Esophagus mucosa (tissue), 1 donor: ENCODE measurements at places on chromosomes 5 and 9.

DNA sequence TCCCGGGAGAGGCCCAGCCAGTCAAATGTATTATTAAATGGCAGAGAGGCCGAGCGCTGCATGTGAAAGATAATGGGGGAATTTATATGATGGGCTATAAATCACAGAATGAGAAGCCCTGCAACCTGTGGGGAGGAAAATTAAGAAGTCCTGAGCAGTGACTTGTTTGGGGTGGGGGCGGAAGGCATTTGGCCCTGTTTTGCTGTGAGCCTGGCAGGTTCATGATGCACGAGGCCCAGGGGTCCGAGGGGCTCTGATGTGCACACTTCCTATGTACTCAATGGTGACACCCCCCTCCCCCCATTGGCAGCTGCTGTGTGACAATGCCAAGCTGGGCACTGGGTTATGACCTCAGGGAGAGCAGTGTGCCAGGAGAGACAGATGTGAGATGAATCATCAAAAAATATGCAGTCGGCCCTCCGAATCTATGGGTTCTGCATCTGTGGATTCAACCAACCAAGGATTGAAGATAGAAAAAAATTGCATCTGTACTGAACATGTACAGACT is 13.7 kb upstream of the DAB2IP start:
- no peak for ATAC-seq

- ATAC-seq = no peak
These were observed 4.3 kb upstream of the HAPLN1 start for GRCh38 chr5:83724935-83725334.

- no peak for ATAC-seq
These were observed 134.4 kb upstream of the IER5L start for GRCh38 chr9:129312251-129313122.

DNA sequence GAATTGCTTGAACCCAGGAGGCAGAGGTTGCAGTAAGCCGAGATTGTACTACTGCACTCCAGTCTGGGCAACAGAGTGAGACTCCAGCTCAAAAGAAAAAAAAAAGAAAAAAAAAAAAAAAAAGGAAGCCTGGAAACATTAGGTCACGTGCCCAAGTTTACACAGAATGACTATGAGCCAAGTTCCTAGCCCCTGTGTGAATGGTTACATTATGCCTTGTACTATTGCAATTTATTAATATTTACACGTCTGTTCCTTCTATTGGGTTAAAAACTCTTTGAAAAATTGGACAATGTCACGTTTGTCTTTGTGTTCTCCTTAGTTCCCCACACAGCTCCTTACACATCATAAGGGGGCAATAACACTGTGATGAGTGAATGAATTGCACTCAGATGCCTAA is 33.5 kb upstream of the SLC28A3 start:
- no peak for ATAC-seq

- no peak for ATAC-seq
These were observed 107.3 kb downstream of the DOCK2 start for GRCh38 chr5:169744336-169744735.

GRCh38 chr5:143472576-143472975 is 69.1 kb upstream of the NR3C1 start:
- no peak for ATAC-seq

DNA sequence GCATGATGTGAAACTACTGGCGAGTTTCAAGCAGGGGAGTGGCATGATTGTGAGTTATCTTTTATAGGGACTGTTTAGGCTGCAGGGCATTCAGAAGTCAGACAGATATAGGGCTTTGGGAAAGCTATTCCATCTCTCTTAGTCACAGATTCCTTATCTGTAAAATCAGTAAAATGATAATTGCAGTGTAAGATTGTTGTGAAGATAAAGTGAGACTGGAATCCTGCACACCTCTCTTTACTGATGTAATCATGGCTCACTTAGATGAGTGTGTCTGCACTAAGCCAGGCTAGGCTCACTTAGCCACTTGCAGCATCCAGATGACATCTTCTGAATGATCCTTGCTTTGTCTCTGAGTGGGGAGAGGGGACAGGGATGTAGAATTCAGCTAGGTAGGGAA is 81.8 kb upstream of the MAMDC2 start:
- no peak for ATAC-seq

DNA sequence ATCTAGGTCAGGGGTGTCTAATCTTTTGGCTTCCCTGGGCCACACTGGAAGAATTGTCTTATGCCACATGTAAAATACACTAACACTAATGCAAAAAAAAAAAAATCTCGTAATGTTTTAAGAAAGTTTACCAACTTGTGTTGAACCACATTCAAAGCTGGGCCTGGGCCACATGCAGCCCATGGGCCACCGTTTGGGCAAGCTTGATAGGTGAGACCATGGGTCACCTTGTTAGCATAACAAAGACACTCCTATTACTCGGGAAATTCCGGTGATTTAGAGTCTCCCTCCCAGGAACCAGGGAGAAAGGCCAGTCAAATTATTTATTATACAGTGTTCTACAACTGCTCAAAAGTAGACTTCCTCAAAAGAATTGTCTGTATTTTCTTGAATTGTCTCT is 12.7 kb downstream of the RECK start:
- no peak for ATAC-seq

DNA sequence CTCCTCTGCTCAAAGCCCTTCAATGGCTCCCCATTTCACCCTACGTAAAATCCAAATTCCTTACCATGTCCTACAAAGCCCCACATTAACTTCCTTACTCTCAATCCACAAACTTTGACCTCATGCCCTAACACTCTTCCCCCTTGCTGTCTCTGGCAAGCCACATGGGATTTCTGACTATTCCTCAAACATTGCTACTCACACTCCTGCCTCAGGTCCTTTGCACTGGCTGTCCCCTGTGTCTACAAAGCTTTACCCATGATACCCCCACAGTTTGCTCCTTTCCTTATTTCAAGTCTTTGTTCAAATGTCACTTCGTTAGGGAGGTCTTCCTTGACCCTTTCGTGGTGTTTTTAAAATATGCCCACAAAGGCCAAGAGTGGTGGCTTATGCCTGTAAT is 40.4 kb upstream of the MATR3 start:
- ATAC-seq = no peak

DNA sequence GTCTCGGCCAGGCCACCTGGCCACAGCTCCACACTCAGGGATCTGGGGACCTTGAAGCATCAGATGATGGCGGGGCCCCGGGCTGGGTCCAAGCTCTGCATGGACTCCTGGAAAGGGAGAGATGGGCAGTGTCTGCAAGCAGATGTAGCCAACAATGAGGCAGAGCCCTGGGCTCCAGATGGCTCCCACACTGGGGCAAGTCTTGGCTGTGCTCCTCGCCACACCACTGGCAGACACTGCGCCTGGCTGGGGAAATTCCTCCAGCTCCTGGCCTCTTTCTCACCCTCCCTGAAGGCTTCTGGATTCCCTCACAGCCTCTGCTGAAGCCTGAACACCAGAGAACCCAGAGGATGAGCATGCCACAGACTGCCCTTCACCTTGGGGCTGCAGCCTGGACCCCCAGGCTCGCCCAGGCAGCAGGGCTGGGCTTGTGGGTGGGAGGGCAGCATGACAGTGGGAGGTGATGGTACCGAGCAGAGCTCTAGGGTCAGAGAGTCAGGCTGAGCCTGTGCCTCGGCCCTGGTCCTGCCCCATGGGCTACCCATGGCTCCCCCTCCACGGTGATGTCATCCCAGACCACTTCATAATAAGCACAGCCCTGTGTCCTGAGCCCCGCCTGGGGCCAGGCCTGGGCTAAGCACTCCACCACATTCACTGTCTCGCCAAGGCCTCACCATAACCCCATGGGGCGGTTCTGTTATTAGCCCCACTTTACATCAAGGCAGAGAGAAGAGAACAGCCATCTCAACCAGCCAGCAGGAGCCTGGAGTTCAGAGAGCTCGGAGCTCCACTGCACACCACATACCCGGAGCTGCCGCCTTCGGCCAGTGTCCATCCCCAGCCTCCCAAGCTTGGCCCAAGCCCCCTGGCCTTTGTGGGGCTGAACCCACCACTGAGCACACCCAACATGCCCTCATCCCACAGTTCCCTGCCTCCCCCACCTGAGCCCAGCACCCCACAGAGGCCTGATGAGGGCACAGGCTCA is 62.2 kb upstream of the ADAMTS2 start:
- no peak for ATAC-seq
